ENCODE measurements at places on chromosomes 4 and X. TPM values are rescaled to one million over a fixed set of nuclear protein-coding genes. Genes with fewer than 3 reads are reported as not detected.

Gene WDR19
- total RNA-seq: 55.5 TPM

Gene PABPC4L
- 1.8 TPM for total RNA-seq

Gene INTS6L
- 41.7 TPM for total RNA-seq

Gene STAP1
- not detected for total RNA-seq

Gene ADH5
- total RNA-seq: 63.0 TPM

Gene ZIC3
- total RNA-seq: not detected

Gene TRIM75
- total RNA-seq: not detected

Gene CHRNA9
- total RNA-seq: not detected

Gene CT45A8
- not detected for total RNA-seq

Gene PLAC8
- total RNA-seq: 14.3 TPM

Gene ZDHHC15
- not detected for total RNA-seq

GRCh38 chr4:8580321-8581093 lies at the start of gene GPR78:
GPR78 (plus strand) TSS chr4:8580392; CDS start chr4:8580983, 591 bp downstream.
- H3K4me1 ChIP-seq: peaks cover 8% of the 10 kb centered on the region
- H3K27me3 ChIP-seq: peaks cover 16% of the 10 kb centered on the region
- no peak within 1 kb of the TSS for H3K4me3 ChIP-seq
- DNase-seq: peak; percentile 90
- no peak within 1 kb of the TSS for H3K27ac ChIP-seq
- no peaks in the 10 kb centered on the region for H3K36me3 ChIP-seq

DNA sequence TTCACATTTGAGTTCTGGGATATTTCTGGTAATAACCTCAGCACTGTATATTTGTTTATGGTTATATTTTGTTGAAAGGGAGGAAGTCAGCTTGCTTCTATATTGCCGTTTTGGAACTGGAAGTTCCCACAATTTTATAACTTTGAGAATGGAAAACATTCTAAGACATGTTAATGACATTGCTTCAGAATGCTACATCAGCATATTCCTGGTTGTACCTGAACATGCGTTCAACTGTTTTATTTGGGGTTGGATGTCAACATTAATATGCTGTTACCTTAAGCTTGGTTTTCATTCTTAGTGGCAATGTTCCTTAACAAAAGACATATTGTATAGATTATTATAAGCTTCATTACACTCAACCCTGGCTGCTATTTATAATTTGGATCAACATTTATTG lies 489.4 kb upstream of the MAGEB18 start:
- no peaks in the 10 kb centered on the region for H3K36me3 ChIP-seq
- H3K27me3 ChIP-seq: no peaks in the 10 kb centered on the region
- no peak overlapping the region for H3K27ac ChIP-seq
- DNase-seq: no peak
- H3K4me1 ChIP-seq: no peaks in the 10 kb centered on the region

- DNase-seq: peak; percentile 34
- no peaks in the 10 kb centered on the region for H3K27me3 ChIP-seq
- no peak overlapping the region for H3K27ac ChIP-seq
- H3K4me1 ChIP-seq: no peaks in the 10 kb centered on the region
These were observed 23.5 kb upstream of the SLC34A2 start for GRCh38 chr4:25632135-25632534.

GRCh38 chrX:44267861-44268260 lies 75.6 kb downstream of the EFHC2 start:
- H3K36me3 ChIP-seq: no peaks in the 10 kb centered on the region
- no peak for DNase-seq
- H3K4me3 ChIP-seq: no peak overlapping the region

DNA sequence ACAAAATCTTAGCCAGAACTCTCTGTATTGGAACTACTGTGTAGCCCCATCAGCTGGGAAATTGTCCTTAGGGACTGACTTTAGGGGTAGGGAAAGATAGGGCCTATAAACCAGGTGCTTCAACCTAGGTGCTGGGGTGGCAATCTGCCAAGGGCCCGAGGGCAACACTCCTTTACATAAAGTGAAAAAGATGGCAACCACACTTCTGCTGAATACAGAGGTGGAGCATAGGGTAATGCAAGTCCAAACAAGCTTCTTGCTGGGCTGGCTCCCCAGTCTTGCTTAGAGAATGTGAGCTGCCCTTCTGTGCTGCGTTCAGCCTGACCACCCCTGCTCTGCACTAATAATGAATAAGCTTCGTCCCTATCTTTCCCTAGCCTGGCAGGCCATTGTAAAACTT lies 9.8 kb downstream of the ZBTB33 start:
- H3K4me3 ChIP-seq: no peak overlapping the region
- H3K27me3 ChIP-seq: no peaks in the 10 kb centered on the region
- H3K36me3 ChIP-seq: no peaks in the 10 kb centered on the region
- no peak overlapping the region for H3K27ac ChIP-seq

GRCh38 chr4:83413676-83414075 lies 41.9 kb downstream of the HELQ start:
- no peak overlapping the region for H3K27ac ChIP-seq
- peaks cover 98% of the 10 kb centered on the region for H3K36me3 ChIP-seq
- H3K4me3 ChIP-seq: no peak overlapping the region
- H3K4me1 ChIP-seq: no peaks in the 10 kb centered on the region
- DNase-seq: no peak

GRCh38 chr4:5383191-5383980 lies 325.0 kb downstream of the EVC2 start:
- no peaks in the 10 kb centered on the region for H3K36me3 ChIP-seq
- no peaks in the 10 kb centered on the region for H3K27me3 ChIP-seq
- H3K4me3 ChIP-seq: no peak overlapping the region
- no peak overlapping the region for H3K27ac ChIP-seq

DNA sequence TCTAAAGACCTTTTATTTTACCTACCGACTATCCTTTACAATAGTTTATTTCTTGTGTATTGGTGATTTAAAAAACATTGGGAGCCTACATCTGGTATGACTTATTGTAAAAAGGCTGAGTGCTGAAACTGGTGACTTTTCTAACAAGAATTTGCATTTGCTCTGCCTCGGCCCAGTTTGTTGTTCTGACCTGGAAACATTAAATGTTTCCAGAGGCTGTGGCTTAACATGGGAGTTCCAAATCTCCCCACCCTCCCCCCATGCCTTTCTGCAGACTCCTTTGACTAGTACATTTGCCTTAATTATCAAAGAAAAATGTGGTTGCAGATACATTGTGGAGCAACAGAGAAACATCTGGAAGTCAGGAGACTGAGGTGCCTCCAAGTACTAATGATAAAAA lies 39.8 kb downstream of the SPCS3 start:
- no peaks in the 10 kb centered on the region for H3K36me3 ChIP-seq
- H3K27me3 ChIP-seq: no peaks in the 10 kb centered on the region

DNA sequence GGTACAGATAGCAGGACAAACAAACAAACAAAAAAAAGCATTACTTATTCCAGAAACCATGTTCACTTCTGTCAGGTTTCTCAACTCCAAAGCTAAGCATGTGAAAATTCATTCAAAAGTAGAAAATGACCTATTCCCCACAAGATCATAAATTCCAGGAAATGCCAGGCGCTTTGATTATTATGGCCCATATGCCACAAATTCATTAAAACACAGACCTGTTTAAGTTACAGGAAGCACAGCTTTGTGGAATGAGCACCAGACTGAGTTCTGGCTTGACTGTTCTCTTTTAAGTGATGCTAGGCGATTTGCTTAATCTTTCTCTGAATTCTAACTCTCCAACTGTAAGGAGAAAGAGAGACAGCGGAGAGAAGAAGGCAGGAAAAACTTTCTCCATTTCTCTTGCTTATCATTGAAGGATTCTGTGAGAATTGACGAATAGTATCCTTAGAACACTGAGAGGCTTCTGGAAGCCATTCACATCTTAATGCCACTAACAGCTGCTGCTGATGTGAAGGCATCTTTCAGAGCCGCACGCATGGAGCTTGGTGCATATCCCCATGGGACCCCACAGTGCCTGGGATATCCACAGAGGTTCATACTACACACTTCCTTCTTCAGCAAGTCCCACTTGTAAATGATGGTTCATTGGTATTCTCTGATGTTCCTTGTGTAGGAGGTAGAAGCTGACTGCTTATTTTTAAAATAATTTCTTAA lies 138.0 kb downstream of the ZNF674 start:
- no peak overlapping the region for H3K27ac ChIP-seq
- H3K36me3 ChIP-seq: no peaks in the 10 kb centered on the region
- H3K4me1 ChIP-seq: no peaks in the 10 kb centered on the region
